M059J (cell line): ENCODE measurements at places on chromosomes 6 and 20. TPM values are rescaled to one million over a fixed set of nuclear protein-coding genes. Genes with fewer than 3 reads are reported as not detected.
A peak's percentile ranks its signal among the peaks of the same experiment; 100 is the strongest.

GRCh38 chr20:21520702-21521595 lies 7.1 kb upstream of the NKX2-2 start:
- DNase-seq: peak; percentile 55

DNA sequence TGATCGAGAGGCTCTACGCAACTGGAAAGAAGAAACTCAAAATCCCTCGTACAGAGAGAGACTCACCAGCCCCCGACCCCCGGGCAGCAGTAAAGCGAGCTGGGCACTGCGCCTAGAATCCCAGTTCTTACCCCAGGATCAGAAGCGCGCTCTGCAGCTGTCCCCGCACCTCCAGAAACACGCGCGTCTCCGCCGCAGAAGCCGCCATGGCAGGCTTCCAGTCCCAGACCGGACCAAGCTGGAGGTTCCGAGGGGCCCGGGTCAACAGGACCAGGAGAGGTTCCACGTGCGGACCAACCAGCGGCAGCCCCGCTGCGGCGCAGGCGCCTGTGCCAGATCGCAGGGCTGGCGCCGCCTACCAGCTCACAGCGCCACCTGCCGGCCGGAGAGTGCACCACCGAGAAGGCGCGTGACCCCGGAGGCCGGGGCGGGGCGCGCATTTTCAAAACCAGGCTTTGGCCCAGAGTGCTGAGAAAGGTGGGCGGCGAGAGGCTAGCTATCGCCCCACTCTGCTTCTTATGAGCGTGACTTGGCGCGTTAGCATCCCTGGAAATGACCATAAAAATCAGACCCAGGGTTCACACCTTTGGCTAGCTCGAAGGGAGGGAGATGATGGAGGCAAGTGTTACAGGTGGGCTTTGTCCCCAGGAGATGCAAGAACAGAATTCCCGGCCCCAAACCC lies at the start of gene UBE3D:
Gene UBE3D (minus strand): TSS at position 331 of the 682 bp plus-strand sequence. CDS start 123 bp downstream, at position 208.
- peak; percentile 80 for DNase-seq

DNA sequence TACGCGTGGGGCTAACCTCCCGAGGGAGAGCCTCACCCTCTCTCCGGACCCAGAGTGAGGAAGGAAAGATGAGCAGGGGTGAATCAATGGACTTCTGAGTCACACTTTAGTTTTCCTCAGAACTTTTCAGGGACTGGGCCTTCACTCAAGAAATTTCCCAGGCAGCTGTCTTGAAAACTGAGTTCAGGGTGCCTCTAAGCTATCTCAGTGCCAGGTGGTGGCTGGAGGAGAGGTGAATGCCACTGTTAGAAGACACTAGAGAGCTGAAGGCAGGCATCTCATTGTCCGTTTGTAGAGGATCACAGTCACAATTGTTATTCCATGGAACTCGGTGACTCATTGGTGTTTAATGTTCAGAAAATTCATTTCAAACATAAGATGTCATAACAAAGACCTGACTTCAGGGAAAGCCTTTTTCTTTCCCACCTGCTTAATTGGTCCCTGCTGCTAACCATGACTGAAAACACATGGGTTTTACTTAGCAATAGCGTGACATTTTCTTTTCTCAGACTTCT lies 5.3 kb upstream of the SERPINB6 start:
- DNase-seq: peak; percentile 89

DNA sequence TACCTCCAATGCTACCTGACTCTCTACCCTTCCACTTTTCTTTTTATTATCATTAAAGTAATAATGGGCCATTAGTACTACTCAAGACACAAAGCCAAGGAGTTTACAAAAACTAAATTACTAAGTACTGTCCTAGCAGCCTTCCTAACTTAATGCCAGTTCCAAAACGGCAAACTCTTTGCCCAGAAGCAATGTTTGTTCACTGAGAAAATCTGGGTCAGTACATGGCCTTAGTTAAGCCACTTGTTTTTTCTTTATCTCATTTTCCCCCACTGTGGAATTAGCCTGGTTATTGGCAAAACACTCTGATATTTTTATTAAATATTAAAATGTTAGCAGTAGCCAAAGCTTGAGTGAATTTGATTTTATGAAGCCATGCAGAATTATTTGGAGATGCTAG lies 242.4 kb downstream of the KCNQ5 start:
- no peak for DNase-seq

DNA sequence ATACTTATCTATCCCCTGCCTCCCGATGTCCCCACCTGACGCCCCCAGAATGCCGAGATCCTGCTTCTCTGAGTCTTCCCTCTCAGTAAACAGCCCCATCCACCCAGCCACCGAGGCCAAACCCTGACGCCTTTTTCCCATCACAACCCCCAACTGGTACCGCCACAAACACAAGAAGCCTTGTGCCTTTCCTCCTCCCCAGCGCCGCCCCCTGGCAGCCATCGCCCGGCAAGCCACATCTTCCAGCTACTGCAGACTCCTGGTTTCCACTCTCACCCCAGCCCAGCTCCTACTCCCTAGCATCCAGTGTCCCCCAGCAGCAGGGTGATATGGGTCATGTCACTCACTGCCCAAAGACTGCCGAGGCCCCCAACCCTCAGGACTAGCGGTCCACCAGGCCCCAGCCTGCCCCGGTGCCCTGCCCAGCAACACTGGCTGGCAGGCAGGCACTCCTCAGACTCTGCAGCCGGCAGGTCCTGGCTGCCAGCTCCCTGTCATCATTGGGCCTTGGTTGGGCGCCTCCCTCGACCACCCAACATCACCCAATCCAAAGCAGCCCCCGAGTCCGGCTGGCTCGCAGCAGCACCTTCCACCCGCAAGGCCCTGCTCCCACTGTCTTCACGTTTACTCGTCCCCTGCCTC lies 11.2 kb downstream of the TCFL5 start:
- no peak for DNase-seq

DNA sequence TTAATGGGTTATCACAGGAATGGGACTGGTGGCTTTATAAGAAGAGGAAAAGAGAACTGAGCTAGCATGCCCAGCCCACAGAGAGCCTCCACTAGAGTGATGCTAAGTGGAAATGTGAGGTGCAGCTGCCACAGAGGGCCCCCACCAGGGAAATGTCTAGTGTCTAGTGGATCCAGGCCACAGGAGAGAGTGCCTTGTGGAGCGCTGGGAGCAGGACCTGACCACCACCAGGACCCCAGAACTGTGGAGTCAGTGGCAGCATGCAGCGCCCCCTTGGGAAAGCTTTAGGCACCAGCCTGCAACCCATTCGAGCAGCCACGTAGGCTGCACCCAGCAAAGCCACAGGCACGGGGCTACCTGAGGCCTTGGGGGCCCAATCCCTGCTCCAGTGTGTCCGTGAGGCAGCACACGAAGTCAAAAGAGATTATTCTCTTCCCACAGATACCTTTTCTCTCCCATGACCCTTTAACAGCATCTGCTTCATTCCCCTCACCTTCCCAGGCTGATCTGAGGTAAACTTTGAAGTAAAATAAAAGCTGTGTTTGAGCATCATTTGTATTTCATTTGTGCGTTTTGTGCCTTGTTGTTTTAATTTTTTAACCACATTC lies 4.4 kb downstream of the HLA-E start:
- peak; percentile 38 for DNase-seq

DNA sequence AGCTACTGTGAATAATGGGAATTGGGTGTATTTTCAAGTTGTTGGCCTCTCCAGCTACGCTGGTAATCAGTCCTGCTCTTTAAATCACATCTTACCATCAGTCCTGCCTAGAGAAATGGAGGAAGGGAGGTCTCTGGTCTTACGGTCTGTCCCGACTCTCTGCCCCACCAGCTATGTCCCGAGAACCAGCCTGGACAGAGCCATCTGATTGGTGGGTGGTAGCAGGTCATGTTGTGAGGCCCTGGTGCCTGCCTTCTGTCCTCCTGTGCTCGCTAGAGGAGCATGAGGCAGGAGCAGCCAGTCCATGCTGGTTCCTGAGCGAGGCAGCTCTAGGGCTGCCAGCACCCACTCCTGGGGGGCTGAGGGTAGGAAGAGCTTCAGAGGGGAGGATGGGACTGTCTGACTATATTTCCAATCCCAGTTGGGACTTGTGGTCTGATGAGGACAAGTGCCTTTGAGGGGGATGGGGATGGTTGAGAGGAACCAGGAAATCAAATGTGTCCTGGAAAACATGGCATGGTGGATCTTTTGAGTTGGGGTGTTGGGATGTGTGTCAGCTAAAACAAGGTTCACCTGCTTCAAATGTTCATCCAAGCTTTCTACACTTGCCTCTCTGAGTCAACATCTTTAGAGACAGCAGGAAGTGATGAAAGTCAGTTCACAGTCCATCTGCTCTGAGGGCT lies 33.0 kb downstream of the SYNJ2 start:
- DNase-seq: no peak

DNA sequence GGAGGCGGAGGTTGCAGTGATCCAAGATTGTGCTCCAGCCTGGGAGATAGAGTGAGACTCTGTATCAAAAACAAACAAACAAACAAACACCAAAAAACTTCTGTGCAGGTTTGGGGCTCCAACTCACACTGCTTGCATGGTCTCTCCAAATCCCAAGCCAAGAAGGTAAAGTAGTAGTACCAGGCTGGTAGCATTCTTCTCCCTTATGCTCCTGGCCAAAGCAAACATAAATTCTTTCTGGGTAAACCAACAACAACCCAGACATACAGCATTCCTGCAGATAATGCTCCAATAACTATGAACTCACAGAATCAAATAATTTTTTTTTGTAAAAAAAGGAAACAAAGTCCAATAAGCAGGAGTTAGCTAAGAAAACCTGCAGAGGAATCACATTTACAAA lies 57.8 kb upstream of the KLHL31 start:
- DNase-seq: no peak

DNA sequence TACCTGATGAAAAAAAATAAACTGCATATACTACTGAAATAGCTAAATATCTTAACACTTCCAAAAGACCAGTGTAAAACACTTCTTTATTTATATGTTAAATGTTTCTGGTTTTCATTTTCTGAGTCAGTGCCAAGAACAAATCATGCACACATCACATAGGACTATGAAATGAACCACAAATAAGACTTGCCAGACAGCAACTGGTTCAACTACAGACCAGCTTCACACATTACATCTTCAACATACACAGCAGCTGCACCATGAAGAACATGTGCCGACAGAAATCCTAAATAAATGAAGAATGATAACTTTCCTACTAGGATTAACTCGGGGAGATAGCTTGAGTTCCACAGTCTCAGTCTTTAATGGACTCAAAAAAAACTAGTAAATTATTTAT lies 168.3 kb upstream of the STXBP5 start:
- no peak for DNase-seq

GRCh38 chr20:58433759-58434158 lies 44.7 kb downstream of the VAPB start:
- peak; percentile 87 for DNase-seq

DNA sequence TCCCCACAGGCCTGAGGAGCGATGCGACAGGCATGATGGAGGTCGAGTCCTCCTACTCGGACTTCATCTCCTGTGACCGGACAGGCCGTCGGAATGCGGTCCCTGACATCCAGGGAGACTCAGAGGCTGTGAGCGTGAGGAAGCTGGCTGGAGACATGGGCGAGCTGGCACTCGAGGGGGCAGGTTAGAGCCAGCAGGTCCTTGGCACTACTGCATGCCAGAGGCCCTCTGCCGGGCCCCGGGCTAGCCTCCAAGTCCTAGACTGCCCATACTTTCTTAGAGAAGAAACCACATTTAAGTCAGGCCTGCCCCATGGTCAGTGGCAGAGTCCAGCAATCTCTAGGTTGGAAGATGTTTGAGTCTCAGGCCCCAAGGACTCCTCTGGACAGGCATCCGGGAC lies 32.1 kb downstream of the PKIG start:
- DNase-seq: no peak

GRCh38 chr20:25057234-25058050 lies 497 bp downstream of the ACSS1 start:
- peak; percentile 61 for DNase-seq

DNA sequence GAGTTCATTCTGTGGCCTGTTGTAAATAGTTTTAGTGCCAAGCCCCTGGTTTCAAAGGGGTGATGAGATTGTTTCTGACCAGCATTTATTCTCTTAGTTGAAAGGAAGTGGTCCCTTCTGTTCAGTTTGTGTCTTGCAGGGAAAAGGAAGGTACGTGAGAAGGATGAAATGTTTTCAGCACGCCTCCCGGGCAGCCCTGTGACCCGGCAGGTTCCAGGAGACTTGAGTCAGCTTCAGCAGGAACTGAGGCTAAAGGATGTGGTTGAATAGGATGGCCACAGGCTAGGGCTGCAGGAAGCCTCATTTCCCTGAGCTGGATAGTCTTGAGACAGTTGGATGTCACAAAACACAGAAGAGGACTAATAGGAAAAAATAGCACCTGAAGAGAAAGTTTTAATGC lies 132.4 kb upstream of the SYNDIG1 start:
- DNase-seq: peak; percentile 96

DNA sequence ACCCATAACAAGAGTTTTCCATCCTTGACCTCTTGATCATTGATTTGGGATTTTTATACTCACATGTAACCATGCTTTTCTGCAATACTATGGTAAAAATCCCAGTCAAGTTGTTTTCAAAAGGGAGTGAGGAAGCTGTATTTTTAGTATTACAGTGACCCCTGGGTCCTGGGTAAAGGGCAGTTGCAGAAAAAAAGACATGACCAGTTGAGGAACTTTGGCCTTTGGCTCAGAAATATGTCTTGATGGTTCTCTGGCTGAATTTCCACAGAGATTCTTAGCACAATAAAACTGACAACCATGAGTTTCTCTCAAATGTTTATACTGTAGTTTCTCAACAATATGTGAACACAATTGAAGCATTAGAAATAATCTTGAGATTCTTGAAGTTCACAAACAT lies 28.6 kb upstream of the PRL start:
- DNase-seq: no peak

- no peak for DNase-seq
Observed at GRCh38 chr6:118872726-118873125, 21.2 kb upstream of the ASF1A start.

DNA sequence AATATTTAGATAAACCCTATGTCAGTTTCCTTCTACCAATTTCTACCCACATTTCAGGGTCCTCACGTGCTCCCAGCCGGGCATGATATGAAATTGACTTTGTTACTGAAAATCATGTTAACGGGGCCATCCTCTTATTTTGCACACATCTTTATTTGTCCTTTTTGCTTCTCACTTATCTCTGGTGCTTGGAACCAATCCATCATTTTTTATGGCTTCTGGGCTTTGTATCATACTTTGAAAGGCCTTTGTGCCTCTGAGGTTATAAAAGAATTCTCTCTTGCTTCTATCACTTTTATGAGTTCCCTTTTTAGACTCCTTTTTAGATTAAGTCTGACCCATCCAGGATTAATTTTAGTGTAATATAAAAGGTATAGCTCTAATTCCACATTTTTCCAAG lies 117.1 kb upstream of the PRND start:
- peak; percentile 84 for DNase-seq

- no peak for DNase-seq
Observed at GRCh38 chr6:84007871-84008270, 25.7 kb upstream of the MRAP2 start.

SEL1L2 gene
- not detected in 2 replicates for total RNA-seq

CD93 gene
- total RNA-seq: 0.96 and 1.5 TPM in 2 replicates

CAP2 gene
- 39.9 and 44.1 TPM in 2 replicates for total RNA-seq

FAM83C gene
- 0.02 TPM in 1 of 2 replicates, not detected in the other for total RNA-seq

WFDC2 gene
- not detected in 2 replicates for total RNA-seq

MAP1LC3A gene
- 59.8 and 72.2 TPM in 2 replicates for total RNA-seq

HEY2 gene
- total RNA-seq: not detected in 2 replicates

TINAG gene
- not detected in 2 replicates for total RNA-seq

KCNQ5 gene
- 3.2 and 4.8 TPM in 2 replicates for total RNA-seq

MAS1 gene
- not detected in 2 replicates for total RNA-seq
